Activated naive CD4-positive, alpha-beta T cell (primary cell): ENCODE measurements at places on chromosomes 16 and 17.

DNA sequence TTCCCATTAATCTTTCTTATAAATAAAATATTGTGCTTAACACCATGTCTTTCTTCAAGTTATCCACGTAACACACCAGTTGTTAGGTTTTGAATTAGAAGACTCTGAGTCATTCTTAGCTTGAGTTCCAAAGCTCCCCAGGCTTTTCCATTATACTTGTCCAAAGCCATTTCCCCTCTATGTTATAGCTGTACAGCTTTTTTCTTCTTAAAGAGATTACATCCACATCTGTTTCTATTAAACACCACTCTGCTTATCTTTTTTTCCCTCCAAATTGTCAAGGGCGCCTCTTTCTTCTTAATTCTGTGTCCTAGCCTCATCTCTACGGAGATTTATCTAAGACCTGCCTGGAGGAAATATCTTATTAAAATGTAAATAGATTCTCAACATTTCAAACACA lies 139.4 kb upstream of the CPHXL start:
- DNase-seq, result no peak

DNA sequence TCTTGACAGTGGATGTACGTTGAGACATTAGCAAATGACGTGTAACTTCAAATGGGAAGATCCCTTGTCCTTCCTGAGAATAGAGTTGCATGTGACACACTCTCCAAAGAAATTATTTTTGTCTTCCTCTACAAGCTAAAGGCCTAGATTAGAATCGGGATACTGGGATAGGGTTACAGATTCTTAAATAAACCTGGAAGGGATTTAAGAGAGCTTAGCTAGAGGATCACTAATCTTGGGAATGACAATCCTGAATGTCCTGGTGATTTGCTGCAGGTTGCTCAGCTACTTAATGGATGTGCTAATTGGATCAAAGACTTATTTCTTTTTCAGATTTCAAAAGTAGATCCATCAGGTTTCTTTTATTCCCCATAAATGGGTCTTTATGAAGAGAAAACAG lies 101.9 kb downstream of the KCNJ2 start:
- no peak for DNase-seq

DNA sequence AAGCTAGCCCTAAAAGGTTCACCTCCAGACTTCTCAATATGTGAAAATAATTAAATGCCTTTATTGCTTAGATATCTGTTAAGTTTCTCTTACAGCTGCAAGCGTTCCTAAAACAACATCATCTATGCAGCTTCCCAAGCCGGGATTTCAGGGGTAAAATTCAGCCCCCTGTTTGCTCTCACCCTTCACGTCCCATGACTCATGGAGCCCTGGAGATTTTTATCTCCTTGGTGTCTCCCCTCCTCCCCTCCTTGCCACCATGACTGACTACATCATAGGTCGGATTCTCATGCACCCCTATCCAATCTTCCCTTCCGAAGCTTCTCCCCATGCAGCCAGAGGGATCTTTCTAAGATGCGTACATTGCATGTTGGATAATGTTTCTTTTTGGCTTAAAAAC lies 21.0 kb upstream of the CACNG4 start:
- no peak for DNase-seq

- DNase-seq, result no peak
Observed at GRCh38 chr16:70744366-70744765, 56.6 kb downstream of the VAC14 start.

DNA sequence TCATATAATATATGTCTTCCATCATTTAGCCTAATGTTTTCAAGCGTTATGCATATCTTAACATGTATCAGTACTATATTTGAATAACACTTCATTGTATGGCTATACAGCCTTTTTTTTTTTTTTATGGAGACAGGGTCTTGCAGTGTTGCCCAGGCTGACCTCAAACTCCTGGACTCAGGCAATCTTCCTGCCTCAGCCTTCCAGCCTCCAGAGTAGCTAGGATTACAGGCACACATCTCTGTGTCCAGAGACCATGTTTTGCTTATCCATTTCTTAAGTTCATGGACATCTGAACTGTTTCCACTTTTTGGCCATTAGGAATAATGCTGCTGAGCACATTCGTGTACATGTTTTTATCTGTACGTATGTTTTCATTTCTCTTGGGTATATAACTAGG lies 7.8 kb downstream of the BPTF start:
- DNase-seq, result no peak

DNA sequence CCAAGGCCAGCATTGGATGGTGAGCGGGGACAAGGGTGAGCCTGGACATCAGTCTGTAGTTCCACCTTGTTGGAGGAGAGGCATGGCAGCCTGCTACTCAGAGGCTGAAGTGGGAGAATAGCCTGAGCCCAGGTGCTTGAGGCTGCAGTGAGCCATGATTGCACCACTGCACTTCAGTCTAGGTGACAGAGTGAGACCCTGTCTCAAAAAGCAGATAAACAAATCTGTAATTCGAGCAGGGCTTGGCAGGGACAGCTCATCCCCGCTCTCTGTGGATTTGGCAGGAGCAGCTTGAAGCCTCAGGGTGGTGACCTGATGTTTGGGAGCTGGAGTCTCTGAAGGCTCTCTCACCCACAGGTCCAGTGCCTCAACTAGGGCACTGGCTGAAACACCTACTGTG lies 38.6 kb upstream of the ZCCHC14 start:
- no peak for DNase-seq

DNA sequence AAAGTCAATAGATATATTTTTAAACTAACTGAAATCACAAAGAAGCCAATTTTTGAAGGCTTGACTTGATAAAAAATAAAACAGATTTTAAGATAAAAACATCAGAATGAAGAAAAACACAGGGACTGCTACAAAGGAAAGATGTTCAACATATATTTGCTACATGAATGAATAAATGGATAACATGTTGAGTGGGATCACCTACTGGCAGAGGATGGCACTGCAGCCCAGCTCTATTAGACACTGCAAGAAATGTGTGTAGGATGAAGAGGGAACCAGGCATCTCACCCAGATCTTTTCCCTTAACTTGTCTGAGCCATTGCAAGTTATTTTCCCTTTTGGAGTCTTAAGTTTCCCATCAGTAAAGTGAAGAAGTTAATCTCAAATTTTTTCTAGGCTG lies 4.2 kb downstream of the AIPL1 start:
- DNase-seq, result no peak

DNA sequence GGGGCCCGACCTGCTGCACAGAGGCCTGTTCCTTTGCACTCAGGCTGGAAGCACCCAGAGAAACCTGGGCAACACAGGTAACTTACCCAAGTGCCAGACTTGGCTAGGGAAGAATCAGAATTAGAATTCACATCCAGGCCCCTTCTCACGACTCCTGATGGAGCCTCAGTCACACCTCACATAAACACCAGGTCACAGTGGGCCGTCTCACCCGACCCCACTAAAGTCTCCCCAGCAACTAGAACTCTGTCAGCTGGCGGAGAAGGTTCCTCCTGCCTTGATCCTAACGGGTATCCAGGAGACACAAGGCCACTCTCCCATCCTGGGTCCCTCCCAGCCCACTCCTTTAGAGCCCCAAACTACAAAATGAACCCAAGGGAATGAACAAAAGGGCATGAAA lies 6.4 kb downstream of the TK2 start:
- no peak for DNase-seq

GRCh38 chr17:78842881-78843565 lies 2.4 kb upstream of the USP36 start:
- DNase-seq, result peak; percentile 32

- DNase-seq, result no peak
Observed at GRCh38 chr16:56191156-56191815, at the start of gene GNAO1. Gene GNAO1, plus strand, starts transcription at chr16:56191489. Its CDS starts 747 bp downstream, at chr16:56192236.

GRCh38 chr17:79992649-79993389 lies 42.9 kb downstream of the TBC1D16 start:
- DNase-seq, result no peak

DNA sequence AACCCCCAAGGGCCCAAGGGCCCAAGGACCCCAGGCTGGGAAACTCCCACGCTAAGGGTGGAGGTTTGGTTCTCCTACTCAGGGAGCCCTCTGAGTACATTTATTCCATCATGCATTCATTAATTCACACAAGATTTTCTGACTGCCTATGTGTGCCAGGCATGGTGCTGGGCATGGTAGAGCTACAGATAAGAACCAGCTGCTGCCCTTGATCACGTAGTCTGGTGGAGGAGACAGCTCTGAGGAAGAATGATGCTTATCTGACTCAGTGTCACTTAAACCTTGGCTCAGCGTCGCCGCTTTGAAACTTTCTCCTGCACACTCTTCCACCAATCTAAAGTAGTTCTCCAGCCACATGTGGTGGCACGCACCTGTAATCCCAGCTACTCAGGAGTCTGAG lies 3.6 kb upstream of the ARL4D start:
- DNase-seq, result no peak

DNA sequence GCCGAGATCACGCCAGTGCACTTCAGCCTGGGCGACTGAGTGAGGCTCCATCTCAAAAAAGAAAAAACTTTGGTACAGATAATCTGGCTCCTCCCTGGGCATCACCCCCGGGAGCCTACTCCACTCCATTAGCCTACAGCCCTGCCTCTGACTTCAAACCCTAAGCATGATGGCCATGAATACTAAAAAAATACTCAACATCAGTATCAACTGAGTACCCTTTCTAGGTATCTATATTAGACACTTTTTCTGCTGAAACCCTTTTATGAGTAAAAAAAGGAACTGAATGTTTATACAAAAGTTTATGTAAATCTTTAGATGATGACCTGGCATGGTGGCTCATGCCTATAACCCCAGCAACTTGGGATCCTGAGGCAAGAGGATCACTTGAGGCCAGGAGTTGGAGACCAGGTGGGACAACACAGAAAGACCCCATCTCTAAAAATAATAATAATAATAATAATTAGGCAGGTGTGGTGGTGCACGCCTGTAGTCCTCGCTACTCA lies 6.9 kb downstream of the RDM1 start:
- DNase-seq, result no peak
